Stimulated activated CD8-positive, alpha-beta memory T cell treated with anti-CD3 and anti-CD28 coated beads, Interleukin-7, amount 100 ng/mL, for 1 hour (primary cell): ENCODE measurements at places on chromosomes 4 and X.

- no peak for DNase-seq
Measured at GRCh38 chr4:52106660-52107059, 55.6 kb downstream of the SPATA18 start.

GRCh38 chrX:47576021-47576898, 6.0 kb upstream of the TIMP1 start:
- no peak for DNase-seq

DNA sequence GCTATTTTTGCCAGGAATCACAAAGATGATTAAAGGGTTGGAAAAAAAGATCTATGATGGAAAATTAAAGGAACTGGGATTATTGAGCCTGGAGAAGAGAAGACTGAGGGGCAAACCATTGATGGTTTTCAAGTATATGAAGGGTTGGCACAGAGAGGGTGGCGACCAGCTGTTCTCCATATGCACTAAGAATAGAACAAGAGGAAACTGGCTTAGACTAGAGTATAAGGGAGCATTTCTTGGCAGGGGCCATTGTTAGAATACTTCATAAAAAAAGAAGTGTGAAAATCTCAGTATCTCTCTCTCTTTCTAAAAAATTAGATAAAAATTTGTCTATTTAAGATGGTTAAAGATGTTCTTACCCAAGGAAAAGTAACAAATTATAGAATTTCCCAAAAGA, 75.1 kb downstream of the NPNT start:
- no peak for DNase-seq

DNA sequence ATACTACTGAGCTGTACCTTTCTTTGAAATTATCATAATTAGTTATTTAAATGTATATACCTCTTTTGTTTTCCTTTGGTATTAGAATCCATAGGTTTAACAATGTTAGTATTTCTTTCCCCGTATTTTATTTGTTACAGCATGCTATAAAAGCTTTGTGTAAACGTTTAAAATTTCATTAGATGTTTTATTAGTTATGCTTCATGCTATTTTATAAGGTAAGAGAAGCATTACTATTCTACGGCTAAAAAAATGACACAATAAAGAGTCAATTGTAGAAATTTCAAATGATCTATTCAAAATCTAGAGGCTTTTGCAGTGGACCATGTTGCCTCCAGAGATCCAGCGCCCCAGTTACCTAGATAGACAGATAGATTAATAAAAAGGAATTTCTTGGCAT, 1203.3 kb upstream of the IGFBP7 start:
- no peak for DNase-seq

DNA sequence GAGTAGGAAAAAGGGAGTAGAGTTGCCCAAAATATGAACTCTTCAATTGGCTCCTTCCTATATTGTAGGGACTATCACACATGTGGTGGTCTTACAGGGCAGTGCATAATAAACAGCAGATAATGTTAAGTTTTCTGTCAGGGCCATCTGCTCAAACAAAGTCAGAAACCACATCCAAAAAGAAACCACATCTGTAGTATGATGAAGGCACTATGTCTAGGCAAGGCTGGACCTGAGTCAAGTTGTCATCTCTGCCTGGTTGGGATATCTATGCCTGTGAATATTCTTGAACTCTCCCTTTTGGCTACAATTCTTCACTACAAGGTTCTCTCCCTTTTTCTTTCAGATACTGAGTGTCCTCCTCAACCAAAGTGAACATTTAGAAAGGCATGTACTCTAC, 109.4 kb upstream of the C1GALT1C1 start:
- DNase-seq = no peak

DNA sequence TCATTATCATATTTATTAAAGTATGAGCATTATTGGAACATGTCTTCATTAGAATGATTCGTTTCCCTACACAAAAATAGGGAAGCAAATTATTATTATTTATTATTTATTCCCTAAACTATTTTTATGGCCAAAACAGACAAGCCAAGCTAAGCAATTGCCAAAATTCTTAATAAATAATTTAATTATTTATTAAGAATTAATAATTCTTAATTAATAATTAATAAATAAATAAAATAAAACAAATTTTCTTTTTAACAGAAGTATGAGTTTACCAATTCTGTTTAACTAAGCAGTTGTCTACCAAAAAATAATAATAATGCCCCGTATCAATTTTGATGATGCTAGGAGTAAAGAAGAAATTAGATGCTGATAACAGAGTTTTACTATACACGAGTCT, 1080.8 kb upstream of the AGA start:
- DNase-seq = no peak

- DNase-seq = no peak
Measured at GRCh38 chr4:13665701-13666660, 38.5 kb upstream of the BOD1L1 start.

DNA sequence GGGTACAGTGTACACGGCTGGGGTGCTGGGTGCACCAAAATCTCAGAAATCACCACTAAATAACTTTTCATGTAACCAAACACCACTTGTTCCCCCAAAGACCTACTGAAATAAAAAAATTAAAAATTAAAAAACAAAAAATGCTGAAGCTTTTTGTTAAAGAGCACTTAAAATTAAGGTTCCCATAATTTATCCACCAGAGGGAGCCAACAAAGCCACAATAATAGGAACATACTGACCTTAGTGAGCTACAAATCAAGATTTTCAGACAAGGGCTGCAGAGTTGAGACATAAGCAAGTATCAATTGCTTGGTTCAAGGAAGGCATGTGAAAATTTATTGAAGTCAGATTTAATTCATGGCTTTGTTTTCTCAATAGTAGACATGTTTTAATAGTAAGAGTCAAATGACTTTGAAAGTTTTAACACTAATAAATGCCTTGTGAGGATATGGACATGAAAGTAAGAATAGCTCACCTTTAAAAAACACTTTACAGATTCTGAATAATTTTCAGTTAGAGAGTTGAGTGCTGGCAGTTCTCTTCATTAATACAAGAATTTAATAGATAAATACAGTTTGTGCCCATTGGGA, 43.0 kb upstream of the SCOC start:
- no peak for DNase-seq

DNA sequence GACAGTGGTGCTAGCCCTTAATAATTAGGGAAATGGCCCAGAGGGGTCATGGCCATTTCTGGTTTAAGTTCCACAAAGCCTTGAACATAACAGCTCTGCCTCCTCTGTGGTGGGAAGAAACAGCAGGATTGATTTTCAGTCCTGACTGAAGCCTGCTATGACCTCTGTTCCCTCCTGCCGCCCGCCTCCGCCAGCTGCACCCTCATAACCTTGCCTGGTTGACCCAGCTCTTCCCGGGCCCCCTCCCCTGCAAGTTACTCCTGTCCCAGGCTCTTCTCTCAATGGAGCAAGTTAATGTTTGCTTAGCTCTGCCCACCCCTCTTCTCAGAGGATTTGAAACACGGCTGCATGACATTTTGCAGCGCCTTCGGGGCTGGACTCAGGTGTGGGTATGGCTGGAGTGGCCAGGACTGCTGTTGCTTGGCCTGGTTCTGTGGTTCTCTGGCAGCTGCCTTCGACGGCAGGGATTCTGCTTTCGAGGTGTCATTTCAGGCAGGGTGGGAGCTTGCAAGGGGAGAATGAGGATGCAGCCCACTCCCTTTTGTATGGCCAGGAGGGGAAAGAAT, 27.3 kb downstream of the BCORL1 start:
- no peak for DNase-seq

- no peak for DNase-seq
Measured at GRCh38 chrX:95762716-95763115, 921.9 kb upstream of the DIAPH2 start.

DNA sequence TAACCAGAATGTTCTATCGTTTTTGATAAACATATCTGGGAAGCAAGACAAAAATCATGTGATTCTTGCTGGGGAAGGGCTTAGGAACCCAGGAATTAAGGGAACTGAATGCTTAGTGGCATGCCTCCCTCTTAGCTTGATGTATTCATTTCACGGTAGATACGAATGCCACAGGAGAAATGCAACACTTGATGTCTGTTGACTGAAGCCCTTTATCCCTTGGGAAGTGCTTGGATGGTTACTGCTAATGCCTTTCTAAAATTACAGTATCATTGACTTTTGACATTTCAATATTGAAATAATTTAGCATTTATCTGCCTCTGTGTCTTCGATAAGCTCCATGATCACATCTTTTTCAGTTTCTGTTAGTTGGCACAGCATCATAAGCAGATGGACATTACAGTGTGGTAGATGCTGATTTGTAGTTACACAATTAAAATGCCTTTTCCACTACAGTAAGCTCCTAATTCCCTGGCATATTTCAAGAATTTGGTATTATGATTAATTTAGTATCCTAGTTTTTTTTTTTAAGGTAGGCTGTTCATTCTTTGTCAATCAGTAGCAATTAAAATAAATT, 226.7 kb downstream of the ARHGAP10 start:
- no peak for DNase-seq

DNA sequence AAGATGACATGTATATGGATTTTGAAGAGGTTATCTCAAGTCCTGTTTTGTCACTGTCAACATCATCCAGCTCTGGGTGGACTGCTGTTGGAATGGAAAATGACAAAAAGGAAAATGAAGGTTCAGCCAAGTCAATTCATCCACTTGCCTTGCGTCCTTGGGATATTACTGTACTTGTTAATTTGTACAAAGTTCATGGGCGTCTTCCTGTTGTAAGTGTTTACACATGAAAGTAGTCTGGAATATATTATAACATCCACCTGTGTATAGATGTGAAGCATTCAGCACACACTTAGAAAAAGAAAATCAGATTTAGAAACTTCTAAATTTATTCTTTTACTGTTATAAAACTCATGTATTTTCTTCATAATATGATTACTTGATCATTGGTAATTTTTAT, 67.2 kb downstream of the BLTP1 start:
- DNase-seq = no peak

DNA sequence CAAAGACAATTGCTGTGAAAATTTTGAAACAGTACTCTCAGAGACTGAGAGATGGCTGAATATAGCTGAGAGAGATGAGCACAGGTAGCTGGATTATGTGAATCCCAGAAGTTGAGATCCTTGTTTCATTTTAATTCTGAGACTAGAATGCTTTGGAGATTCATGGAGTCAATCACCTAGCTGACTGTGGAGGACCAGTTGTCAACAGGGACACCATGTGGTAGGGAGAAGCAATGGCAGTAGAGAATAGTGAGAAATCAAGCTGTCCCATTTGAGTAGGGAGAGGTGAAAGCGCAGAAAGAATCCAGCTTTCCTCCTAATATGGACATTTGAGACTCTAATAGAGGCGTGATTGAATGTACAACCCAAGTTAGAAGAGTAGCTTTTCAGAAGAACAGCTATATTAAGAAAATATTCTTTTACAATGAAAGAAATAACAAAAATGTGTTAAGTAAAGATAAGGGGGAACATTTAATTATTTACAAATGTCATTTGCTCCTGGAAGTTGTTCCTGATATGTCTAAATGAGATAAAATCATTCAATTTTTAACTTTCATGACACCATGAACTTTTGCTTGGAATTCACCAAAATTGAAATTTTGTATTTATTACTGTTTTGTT, 30.3 kb upstream of the GLRB start:
- no peak for DNase-seq

GRCh38 chrX:110425222-110426154, 66.8 kb downstream of the RTL9 start:
- no peak for DNase-seq

DNA sequence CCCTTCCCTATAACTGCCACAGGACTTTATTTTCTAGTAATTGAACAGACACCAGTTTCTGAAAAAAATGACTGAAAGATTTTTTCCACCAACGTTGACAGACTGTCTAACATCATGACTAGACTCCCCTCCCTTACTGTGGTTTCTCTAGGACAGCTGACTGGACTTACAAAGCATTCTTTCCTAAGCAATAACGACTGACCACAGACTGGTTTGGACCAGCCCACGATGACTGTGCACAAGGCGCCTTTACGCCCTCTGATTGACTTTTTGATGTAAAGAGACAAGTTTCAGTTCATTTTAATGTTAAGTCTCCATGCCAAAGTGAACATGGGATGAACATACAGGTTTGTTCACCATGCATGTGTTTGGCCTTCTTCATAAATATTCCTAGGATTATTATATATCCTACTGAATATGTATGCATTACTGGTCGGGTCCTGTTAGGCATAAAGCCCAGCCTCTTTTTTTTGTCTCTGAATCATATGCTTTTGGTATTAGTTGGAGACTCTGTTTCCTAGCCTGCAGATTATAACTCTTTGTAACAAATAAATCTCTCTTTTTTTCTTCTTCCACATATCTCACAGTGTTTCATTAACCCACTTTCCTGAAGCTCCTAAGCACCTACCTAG, 50.5 kb upstream of the UGT2B4 start:
- no peak for DNase-seq

DNA sequence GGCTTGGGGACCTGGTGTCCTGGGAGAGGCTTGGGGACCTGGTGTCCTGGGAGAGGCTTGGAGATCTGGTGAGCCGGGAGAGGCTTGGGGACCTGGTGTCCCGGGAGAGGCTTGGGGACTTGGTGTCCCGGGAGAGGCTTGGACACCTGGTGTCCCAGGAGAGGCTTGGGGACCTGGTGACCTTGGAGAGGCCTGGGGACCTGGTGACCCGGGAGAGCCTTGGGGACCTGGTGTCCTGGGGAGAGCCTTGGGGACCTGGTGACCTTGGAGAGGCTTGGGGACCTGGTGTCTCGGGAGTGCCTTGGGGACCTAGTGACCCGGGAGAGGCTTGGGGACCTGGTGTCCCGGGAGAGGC, 12.6 kb downstream of the SHOX start:
- DNase-seq = no peak

DNA sequence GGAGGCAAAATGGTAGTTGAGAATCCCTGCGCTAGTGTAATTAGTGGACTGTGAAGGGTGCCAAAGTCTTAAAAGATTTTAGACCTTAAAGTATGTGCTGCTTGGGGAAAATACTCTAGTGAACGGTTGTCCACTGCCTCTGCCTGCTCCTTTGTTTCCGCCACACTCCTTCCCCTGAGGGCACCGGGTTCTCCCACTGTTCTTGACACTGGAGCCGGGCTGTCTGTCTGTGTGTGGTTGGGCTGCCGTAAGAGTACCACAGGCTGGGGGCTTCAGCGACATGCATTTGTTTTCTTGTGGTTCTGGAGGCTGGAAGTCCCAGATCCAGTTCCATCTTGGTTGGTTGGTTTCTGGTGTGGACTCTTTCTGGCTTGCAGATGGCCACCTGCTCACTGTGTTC, 76.2 kb downstream of the CLDN34 start:
- no peak for DNase-seq

- DNase-seq = no peak
Measured at GRCh38 chrX:38189431-38190250, 31.0 kb downstream of the SRPX start.

GRCh38 chr4:143431526-143432257, 81.8 kb upstream of the SMARCA5 start:
- DNase-seq = no peak

DNA sequence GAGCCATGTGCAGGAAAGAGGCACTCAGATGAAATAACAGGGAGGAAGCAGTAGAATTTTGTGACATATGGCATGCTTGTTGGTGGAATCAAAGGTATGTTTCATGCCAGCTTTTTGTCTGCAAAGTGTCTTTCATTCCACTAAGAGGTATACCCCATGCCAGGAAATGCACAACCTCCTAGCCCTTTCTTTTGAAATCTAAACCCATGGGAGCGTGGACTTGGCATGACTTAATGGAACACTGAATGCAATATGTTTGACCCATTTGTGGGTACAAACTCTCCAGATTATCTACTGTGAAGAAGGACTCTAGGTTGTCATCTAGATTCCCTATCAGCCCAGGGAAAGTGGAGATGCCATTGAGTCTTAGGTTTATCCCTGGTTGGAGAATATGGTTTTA, 338.3 kb upstream of the TEX13C start:
- no peak for DNase-seq

- DNase-seq = no peak
Measured at GRCh38 chr4:75769036-75769435, 44.7 kb downstream of the USO1 start.

GRCh38 chrX:66018585-66019309, 21.1 kb downstream of the VSIG4 start:
- DNase-seq = no peak

GRCh38 chr4:121936101-121936500, 15.8 kb downstream of the TRPC3 start:
- no peak for DNase-seq
